ENCODE measurements at places on chromosomes 13 and 19.
A peak's percentile ranks its signal among the peaks of the same experiment; 100 is the strongest.

- no peak for DNase-seq
These were observed 692.6 kb upstream of the SLITRK1 start for GRCh38 chr13:84574851-84575250.

- DNase-seq, result no peak
These were observed 27.6 kb downstream of the ELL start for GRCh38 chr19:18494267-18494607.

DNA sequence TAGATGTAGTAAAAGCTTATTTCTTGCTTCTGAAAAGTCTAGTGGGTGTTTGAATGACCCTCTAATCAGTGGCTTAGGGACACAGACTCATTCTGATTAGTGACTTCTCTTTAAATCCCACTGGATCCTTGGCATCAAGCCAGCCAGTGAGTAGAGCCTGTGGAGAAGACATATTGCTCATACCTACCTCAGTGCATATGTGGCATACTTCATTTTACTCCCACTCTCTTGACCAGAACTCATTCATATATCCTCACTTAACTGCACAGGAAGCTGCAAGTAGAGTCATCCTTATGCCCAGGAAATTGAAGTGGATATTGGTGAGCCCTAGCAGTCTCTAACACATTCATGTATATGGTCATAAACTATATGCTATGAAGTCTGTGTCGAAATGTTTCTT, 148.3 kb downstream of the PDS5B start:
- DNase-seq, result no peak

DNA sequence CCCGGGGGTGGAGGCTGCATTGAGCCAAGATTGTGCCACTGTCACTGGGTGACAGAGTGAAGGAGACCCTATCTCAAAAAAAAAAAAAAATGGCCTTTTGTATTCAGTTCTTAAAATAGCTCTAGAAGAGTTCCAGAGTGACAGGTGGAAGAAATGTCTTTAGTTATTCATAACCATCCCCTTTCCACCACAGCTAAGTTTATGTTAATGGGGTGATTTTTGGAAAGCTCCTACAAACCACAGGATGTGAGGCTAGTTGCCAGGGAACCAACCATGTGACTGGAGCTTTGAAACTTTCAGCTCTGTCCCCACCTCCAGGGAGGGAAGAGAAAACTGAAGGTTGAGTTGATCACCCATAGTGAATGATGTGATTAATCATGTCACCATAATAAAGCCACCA, 6.9 kb downstream of the ZNF490 start:
- no peak for DNase-seq

- no peak for DNase-seq
These were observed 68.6 kb downstream of the SPACA7 start for GRCh38 chr13:112444416-112445399.

DNA sequence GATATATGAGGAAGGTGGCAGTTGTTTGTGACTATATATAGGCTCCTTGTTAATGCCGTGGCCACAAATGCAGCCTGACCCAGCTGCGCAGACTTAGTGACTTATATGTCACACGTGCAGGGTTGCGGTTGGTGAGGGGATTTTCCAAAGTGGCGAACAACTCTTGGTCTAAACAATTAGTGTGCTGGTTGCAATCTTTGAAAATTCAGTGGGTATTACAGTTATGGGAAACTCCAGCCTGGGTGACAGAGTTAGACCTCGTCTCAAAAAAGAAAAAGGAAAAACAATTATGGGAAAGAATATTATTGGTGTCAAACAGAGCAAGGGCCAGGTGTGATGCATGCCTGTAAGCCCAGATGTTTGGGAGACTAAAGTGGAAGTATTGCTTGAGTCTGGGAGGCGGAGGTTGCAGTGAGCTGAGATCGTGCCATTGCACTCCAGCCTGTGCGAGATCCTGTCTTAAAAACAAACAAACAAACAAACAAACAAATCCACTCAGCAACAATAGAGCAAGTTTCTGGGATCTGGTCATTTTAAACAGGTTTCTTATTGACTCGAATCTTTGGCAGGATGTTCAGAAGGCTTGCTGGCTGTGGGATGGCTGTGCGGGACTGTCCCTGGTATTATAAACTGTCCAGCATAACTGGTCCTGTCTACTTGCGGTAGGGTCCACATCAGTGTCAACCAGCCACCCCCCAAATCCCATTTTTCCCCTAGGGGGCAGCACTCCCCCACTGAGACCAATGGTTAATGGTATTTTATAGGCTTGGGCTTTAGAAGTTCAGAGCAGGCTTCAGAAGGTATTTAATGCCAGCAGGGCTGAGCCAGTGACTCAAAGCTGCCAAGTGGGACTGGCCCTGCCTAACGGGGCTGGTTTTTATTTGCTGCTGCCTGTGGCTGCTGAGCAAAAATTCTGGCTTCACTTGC, 15.4 kb downstream of the RELB start:
- DNase-seq, result peak; percentile 50

- no peak for DNase-seq
These were observed 88.0 kb downstream of the STARD13 start for GRCh38 chr13:33197541-33197971.

GRCh38 chr19:35874392-35874930, 6.1 kb downstream of the APLP1 start:
- DNase-seq, result no peak

GRCh38 chr19:46196410-46197124, 33.0 kb upstream of the IGFL1 start:
- no peak for DNase-seq
